ENCODE measurements at places on chromosomes 13 and 19. TPM values are rescaled to one million over a fixed set of nuclear protein-coding genes. Genes with fewer than 3 reads are reported as not detected.
A peak's percentile ranks its signal among the peaks of the same experiment; 100 is the strongest.

Gene CD79A
- total RNA-seq = not detected

- DNase-seq = no peak
Measured at GRCh38 chr19:10412257-10412977, 7.9 kb upstream of the PDE4A start.

Gene PCDH9
- 5.0 TPM for total RNA-seq

GRCh38 chr13:22836475-22836874 lies 344.3 kb upstream of the SGCG start:
- no peak for DNase-seq

Gene IL12RB1
- not detected for total RNA-seq

GRCh38 chr13:95547531-95548167 lies 4.9 kb upstream of the CLDN10 start:
- DNase-seq = no peak

- no peak for DNase-seq
Measured at GRCh38 chr19:46533621-46534081, 38.0 kb upstream of the PNMA8B start.

GRCh38 chr13:111216166-111216960 lies 101.3 kb downstream of the ARHGEF7 start:
- peak; percentile 31 for DNase-seq

Gene TSEN34
- 67.6 TPM for total RNA-seq

DNA sequence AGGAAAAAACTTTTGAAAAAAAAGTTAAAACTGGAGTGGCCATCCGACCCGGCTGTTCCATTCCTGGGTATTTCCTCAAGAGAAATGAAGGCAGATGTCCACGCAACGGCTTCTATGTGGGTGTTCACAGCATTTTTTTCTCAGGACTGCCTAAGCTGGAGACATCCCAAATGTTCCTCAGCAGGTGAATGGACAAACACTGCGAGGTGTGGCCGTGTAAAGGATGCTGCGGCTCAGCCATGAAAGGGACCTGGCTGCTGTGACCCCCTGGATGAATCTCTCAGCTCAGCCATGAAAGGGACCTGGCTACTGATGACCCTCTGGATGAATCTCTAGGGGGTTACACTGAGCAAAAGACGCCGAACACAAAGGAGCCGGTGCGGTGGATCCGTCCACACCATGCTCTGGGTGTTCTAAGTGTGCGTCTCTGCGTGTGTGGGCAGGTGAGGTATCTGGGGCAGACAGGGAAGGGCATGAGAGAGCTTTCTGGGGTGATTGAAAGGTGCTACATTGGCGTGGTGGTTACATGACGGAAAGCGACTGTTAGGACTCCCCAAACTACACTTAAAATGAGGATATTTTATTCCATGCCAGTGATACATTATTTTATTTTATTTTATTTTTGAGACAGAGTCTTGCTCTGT lies 7.2 kb upstream of the ASPDH start:
- DNase-seq = no peak

- DNase-seq = no peak
Measured at GRCh38 chr19:42628411-42629140, 33.9 kb upstream of the CEACAM8 start.

DNA sequence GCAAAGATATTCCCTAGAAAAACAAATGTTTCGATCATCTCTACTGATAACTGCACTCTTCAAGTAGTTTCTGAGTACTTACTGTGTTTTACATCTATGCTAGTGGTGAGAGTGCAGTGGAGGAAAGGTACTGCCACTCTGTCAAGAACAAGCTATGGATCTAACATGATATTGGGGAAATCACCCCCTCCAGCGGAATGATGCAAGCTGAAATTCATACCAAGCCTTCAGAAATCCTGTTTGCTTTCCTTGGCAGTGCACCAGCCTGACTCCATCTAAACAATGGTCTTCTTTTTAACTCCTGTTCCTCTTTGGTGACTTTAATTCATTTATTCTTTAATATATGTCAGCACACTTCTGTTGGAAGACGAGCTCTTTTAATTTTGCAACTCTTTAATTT lies 238.0 kb downstream of the PCDH9 start:
- DNase-seq = peak; percentile 60

Gene CAB39L
- total RNA-seq = 23.3 TPM

- DNase-seq = no peak
Measured at GRCh38 chr13:113769881-113770280, 10.9 kb downstream of the TMEM255B start.

DNA sequence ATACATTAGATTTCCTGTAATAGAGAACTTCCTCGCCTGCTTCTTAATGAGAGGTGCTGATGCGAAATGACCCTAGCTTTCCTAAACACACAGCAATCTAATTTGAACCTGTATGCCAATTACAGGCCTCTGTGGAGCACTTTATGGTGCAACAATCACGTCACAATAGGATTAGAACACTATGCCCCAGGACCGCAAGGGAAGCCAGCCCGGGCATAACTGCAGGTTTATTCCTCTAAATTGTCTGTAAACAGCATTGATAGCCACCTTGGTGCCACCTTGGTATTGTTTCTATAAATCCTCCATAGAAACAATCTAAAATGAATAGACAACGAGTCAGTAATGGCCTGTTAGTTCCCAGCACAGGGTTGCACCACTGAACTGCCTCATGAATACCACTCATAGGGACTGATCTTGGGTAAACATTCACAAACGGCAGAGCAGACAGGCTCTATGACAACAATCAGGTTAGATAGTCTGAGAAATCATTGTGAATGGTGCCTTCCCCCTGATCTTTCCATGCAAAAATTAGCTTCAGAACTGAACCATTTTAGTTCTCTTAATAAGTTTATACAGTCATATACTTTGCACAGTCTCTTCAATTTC lies 182.5 kb upstream of the OBI1 start:
- no peak for DNase-seq

DNA sequence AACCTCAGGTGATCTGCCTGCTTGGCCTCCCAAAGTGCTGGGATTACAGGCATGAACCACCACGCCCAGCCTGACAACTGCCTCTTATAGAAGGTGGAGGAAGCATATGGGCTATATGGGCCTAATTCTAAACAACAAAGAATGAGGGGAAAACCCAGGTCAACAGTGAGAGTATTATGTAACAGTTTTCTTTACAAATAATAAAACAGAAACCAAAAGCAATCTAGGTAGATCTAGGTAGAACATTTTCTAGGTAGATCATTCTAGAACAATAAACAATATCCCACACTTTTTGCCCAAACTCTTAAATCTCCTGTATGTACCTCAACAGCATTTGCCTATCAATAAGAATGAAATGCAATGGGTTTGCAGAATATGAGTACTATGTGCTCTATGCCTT lies 267.4 kb downstream of the ABCC4 start:
- no peak for DNase-seq

GRCh38 chr13:42490676-42491075 lies 83.3 kb upstream of the TNFSF11 start:
- DNase-seq = no peak

- no peak for DNase-seq
Measured at GRCh38 chr19:37221136-37221535, 3.1 kb downstream of the ZNF383 start.

GRCh38 chr13:96629331-96629730 lies 364.9 kb downstream of the OXGR1 start:
- no peak for DNase-seq

GRCh38 chr13:106407338-106407737 lies 128.1 kb downstream of the EFNB2 start:
- DNase-seq = no peak

Gene ZNF155
- total RNA-seq = 0.90 TPM

DNA sequence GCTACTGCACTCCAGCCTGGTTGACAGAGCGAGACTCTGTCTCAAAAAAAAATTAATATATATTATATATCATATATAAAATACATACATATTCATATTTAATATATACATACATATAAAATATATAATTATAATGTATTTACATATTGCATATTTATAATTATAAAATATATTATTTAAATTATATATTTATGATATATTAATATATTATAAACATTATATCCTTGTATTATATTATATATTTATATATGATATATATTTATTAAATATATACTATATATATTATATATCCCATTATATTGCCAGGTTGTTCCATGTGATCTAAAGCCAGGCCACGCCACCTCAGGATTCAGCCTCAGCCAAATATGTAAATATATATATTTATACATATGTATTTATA lies 9.7 kb downstream of the BRME1 start:
- DNase-seq = no peak

Gene ZNF132
- total RNA-seq = 10.8 TPM

Gene TEKTIP1
- total RNA-seq = not detected

Gene TNFSF13B
- total RNA-seq = 5.6 TPM

Gene ABHD17A
- 51.2 TPM for total RNA-seq

Gene COL5A3
- 4.1 TPM for total RNA-seq

Gene MCEMP1
- not detected for total RNA-seq

- no peak for DNase-seq
Measured at GRCh38 chr13:106098778-106099177, 436.7 kb downstream of the EFNB2 start.

Gene ADAMTS10
- total RNA-seq = 15.8 TPM

DNA sequence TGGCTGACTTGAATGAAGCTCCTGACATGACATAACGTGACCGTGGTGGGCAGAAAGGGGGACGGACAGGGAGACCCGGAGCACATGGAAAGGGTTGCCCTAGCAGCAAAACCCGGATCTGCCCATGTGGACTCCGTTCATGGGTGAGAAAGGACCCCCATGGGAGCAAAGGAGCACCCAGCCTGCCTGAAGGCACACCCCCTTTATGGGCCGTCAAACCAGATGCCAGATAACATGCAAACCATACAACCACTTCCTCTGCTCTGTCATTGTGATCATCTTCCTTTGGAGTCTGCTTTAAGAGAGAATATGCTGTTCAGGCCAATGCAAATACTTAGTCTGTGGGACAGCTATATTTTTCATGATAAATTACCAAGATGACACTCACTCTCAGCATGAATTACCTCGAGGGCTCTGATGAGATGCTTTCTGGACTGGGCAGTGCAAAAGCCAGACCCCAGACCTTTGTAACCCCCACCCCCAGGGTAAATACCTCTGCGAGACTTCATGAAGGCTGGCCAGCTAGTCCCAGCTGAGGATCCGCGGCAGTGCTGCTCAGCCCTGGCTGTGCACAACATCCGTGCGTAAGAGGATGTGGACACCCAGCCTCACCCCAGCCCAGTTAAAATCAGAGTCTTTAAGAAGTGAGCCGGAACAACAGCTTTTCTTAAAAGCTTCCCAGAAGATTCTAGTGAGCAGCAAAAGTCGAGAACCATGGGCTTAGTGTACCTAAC lies 126.6 kb downstream of the USP12 start:
- DNase-seq = no peak

Gene LRRC25
- not detected for total RNA-seq

DNA sequence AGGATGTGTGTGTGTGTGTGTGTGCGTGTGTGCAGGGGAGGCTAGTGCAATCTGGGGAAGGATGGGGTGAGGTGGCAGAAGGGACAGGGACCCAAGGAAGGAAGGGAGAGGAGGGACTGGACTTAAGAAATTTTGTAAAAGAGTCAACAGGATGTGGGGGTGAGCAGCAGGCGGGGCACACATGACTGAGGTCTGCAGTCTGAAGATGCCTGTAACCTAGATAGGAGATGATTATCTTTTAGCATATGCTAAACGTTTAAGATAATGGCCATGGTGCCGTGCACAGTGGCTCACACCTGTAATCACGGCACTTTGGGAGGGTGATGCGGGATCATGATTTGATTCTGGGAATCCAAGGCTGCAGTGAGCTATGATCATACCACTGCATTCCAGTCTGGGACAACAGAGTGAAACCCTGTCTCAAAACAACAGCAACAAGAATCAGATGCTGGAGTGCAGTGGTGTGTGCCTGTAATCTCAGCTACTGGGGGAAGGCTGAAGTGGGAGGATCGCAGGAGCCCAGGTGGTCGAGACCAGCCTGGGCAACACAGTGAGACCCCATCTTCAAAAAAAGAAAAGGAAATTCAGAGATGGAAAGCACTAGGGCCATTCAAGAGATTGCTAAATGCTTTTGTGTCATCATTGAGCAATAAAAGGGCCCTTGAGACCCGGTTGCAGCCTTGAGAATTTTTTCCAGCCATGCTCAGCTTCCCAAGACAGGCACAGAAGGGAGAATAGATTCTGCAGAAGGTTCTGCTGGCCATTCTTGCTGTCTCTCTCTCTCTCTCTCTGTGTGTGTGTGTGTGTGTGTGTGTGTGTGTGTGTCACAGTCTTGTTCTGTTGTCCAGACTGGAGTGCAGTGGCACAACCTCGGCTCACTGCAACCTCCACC lies 3.8 kb upstream of the ZNF414 start:
- DNase-seq = peak; percentile 61

Gene ZNF628
- 0.33 TPM for total RNA-seq

- DNase-seq = no peak
Measured at GRCh38 chr19:50475736-50476223, 527 bp upstream of the EMC10 start.

DNA sequence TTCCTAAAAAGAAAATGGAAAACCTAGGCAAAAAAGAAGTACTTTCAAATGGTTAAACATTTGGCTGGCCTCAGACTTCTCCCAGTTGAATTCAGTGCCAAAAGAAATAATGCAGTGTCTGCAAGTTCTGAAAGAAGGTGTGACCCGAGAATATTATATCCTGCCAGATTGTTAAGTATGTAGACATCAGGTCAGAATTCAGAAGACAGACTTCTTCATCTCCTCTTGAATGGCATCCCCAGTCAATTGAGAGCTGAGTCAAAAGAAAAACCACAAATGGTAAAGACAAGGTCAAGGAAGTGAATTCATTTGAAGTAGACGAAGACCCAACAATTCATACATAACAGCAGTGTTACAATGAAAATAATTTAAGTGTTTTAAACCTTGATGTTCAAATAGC lies 194.5 kb downstream of the NBEA start:
- DNase-seq = no peak

DNA sequence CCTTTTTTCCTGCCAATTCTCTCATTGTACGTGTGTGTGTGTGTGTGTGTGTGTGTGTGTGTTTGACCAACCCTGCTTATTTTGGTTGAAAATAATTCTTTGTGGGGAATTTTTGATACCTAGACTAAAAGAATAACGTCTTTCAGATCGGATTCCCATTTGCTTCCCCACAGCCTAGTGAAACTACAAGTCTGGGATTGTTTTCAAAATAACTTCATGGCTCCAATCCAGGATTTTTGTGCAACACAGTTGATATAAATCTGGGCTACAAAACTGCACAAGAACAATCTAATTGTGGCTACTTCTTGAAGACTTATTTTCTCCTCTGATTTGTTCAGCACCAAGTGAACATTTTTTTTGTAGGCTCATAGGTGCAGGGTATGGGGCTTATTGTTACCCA lies 332.8 kb upstream of the MIR17HG start:
- no peak for DNase-seq

Gene ZNF100
- total RNA-seq = 2.4 TPM

All from fibroblast of the aortic adventitia (primary cell).